Endodermal cell (in vitro differentiated cells): ENCODE measurements at places on chromosomes 12 and 14. TPM values are rescaled to one million over a fixed set of nuclear protein-coding genes. Genes with fewer than 3 reads are reported as not detected.

Gene IFNG
- total RNA-seq = not detected in 2 replicates

Gene NAV3
- 0.20 to 0.86 TPM (median 0.38 TPM) in 3 replicates for total RNA-seq

DNA sequence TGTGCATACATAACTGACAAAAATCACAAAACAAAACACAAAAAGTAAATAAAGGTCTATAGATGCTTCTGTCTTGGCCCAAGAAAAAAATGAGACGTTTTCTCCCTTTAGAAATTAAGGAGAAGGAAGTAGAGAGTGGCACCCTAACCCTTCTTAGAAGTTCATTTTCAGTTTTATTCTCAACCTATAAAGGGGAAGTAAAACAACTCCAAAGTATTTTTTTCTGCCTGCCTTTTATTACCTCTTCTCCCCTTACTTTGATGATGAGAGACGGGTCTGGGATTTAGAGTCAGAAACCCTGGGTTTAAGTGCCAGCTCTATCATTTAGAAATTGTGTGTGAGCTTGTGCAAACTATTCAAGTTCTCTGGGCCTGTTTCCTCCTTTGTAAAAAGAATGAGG is 2.8 kb downstream of the PRIM1 start:
- H3K27ac ChIP-seq = no peak overlapping the region
- peaks cover 17% of the 10 kb centered on the region for H3K36me3 ChIP-seq
- H3K4me1 ChIP-seq = peaks cover 4% of the 10 kb centered on the region
- no peak overlapping the region for H3K4me3 ChIP-seq
- no peak for DNase-seq
- H3K27me3 ChIP-seq = no peaks in the 10 kb centered on the region

Gene TMEM52B
- not detected in 3 replicates for total RNA-seq

- H3K27ac ChIP-seq = no peak overlapping the region
- H3K4me1 ChIP-seq = no peaks in the 10 kb centered on the region
These were observed 92.0 kb downstream of the EPS8 start for GRCh38 chr12:15697201-15697600.

DNA sequence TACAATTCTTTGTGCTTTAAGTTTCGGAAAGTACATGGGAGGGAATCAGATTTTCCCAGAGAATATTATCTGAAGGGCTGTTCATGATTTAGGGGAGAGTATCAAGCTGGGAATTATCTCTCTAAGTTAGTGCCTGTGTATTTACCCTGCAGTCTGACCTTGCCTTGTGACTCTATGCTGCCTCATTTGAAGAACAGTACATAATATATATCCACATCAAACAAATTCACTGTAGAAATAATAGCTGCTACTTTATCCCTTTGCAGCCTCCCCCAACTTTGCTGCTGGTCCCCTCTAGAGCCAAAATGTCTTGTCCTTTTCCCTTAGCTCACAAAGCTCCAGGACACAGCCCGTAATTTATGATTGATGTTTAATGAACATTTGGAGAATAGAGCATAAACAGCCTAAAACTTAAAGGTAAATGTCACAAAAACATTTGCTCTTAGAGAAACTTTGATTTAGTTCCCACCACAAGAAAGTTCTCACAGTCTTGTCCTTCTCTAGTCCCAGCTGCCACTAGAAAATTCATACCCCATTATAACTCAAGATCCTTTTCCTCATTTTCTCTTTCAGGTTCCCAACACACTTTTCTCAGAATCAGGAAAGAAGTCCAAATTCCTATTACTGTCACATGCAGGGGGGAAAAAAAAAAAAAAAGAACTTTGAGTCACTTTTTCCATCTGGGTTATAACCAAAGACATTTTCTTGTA is 1009.6 kb downstream of the FLRT2 start:
- H3K27me3 ChIP-seq = no peaks in the 10 kb centered on the region
- no peak overlapping the region for H3K27ac ChIP-seq
- H3K36me3 ChIP-seq = no peaks in the 10 kb centered on the region
- H3K4me1 ChIP-seq = peaks cover 4% of the 10 kb centered on the region
- no peak for DNase-seq

GRCh38 chr12:102973583-102973982 is 16.1 kb downstream of the ASCL1 start:
- DNase-seq = no peak
- peaks cover 66% of the 10 kb centered on the region for H3K27me3 ChIP-seq
- no peak overlapping the region for H3K4me3 ChIP-seq

Gene KRT80
- total RNA-seq = 0.07 and 0.09 TPM in 2 replicates

DNA sequence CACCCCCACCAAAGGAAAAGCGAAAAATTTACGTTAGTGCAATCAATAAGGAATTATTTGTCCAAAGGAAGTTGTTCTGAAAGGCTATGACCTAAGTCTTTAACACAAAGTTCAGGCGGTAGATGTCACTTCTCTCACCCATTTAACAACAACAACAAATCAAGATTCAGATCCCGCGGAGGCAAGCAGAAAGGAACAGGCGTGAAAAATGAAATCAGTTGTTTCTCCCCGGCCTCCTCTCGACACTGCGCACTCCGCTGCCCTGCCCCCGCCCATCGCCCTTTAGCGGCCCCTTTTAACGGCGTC is 1.4 kb downstream of the DENND5B start:
- no peaks in the 10 kb centered on the region for H3K36me3 ChIP-seq
- H3K4me1 ChIP-seq = peaks cover 8% of the 10 kb centered on the region
- H3K4me3 ChIP-seq = peak overlapping the region; percentile 92
- DNase-seq = no peak

Gene PPFIA2
- not detected in 3 replicates for total RNA-seq

Gene IL31
- not detected in 3 replicates for total RNA-seq

Gene DYNLL1
- 424 and 433 TPM in 2 replicates for total RNA-seq

DNA sequence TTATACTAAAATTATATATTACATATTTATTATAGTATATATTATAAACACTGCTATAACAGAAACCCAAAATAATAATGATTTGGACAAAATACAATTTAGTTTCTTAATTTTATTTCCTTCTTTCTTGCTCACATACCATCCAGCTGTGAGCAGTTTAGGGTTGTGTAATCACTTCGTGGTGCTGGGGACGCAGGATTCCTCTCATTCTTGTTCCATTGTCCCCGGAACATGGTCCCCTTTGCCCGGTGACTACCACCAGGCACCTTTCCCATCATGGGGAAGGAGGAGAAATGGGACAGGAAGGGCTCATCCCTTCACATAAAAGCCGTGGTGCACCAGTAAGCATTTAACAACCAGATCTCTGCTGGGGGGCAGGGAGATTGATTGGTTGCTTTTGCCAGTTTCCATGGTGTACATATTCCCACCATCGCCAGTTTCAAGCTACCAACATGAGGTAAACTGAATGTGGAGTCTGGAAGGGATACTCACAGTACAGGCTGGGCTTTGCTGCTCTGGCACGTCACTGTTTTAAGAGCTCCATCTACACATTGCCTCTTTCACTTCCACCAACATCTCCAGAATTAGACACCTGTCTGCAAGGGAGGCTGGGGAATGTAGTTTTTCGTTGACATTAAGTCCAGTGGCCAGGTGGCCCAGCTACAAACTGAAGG is 191.5 kb downstream of the TMEM132C start:
- no peaks in the 10 kb centered on the region for H3K27me3 ChIP-seq
- no peaks in the 10 kb centered on the region for H3K4me1 ChIP-seq
- no peaks in the 10 kb centered on the region for H3K36me3 ChIP-seq
- H3K27ac ChIP-seq = no peak overlapping the region

Gene SDR9C7
- 0.19 to 0.42 TPM in 2 of 3 replicates, not detected in the other for total RNA-seq

Gene FERMT2
- total RNA-seq = 350 to 414 TPM (median 381 TPM) in 3 replicates
